Cortex of kidney (tissue), 1 donor: ENCODE measurements at places on chromosomes 5 and 9.

- no peak for DNase-seq
These were observed 436.3 kb upstream of the PAPPA start for GRCh38 chr9:115717298-115717697.

DNA sequence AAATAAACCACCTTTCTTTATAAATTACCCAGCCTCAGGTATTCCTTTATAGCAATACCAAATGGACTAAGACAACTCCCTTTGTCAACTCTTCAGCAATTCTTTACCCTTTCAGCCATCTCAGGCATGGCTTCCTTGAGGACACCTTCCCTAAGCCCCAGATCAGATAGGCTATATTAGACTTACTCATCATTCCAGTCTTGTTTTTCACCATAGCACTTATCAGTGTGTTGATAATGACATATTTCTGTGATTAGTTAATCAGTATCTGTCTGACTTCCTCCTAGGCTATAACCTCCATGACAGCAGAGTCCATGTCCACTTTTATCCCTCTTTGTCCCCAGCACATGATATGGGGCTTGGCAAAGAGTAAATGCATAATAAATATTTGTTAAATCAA is 238.1 kb downstream of the ACTL7B start:
- DNase-seq: no peak

DNA sequence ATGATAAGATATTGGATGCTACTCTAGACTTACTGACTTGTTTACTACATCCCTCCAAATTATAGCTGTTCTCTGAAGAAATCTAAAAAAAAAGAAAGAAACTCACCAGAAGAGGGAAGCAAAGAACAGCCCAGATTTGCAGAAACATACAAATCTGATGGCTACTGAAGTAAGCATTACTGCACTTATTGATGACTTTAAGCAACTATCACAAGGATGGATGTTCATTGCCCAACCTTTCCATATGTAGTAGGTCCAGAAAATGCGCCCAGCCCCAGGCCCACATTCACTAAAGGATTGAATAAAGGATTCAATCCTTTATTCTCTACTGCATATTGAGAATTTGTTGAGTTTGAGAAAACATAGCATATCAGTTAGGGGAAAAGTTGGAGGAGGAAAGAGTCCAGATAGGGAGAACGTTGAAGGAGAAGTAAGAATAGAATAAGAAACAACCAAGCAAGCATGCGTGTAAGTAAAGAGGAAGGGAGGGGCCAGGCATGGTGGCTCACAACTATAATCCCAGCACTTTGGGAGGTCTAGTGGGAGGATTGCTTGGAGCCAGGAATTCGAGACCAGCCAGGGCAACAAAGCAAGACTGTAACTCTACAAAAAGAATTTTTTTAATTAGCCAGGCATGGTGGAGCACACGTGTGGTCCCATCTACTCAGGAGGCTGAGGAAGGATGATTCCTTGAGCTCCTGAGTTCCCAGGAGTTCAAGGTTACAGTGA is 33.8 kb upstream of the DTWD2 start:
- no peak for DNase-seq

- DNase-seq: no peak
These were observed 44.1 kb upstream of the STXBP1 start for GRCh38 chr9:127567730-127568617.

DNA sequence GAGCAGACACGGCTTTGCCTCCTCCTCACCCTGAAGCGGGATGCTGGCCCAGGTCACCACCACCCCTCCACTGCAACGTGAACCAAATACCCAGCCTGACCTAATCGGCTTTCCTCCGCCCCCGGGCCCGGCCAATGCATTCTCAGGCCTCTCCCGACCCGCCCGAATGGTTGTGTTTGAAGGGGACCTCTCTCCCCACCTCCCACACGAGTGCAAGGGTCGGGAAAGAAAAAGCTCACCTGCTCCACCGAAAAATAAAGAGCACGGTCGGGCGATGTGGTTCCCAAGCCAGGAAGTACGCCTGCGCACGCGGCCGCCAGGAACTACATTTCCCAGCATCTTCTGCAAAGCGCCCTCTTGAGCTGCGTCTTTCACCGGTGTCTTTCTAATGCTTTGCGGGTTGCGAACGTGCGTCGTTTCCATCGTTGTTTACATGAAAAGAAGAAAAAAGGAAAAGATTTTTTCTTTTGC is at the start of gene ZNF883:
ZNF883 (minus strand) TSS at position 282 of the 471 bp plus-strand sequence.
- no peak for DNase-seq

GRCh38 chr9:77649109-77649812 is 1.1 kb upstream of the GNA14 start:
- no peak for DNase-seq

DNA sequence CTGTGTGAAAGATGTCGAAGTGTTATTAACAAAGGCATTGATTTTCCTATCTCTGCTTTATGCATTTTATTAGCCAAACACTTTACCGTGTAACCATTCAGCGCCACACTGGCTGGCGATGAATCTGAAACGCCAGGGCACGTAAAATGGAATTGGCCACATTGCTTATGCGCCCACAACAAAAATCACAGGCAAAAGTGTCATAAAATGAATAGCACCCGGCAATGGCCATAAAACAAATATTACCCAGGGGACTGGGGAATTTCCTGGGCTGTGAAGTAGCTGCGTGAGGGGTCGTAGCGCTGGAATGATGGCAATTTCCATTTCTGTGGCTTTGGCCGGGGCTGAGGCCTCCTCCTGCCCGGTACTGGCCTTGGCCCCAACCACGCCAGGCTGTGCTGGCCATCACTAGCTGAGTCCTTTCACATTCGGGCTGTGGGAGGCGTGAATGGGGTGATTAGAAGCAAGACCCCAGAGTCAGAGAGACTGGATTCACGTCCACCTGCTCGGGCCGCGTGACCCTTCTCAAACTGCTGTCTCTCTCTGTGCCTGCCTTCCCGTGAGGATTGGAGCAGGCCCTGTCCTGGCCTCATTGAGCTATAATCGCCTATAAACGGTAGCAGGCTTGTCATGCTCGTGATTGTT is 254.5 kb downstream of the PBX3 start:
- no peak for DNase-seq

- DNase-seq: no peak
These were observed 32.7 kb upstream of the GNE start for GRCh38 chr9:36290996-36291395.

DNA sequence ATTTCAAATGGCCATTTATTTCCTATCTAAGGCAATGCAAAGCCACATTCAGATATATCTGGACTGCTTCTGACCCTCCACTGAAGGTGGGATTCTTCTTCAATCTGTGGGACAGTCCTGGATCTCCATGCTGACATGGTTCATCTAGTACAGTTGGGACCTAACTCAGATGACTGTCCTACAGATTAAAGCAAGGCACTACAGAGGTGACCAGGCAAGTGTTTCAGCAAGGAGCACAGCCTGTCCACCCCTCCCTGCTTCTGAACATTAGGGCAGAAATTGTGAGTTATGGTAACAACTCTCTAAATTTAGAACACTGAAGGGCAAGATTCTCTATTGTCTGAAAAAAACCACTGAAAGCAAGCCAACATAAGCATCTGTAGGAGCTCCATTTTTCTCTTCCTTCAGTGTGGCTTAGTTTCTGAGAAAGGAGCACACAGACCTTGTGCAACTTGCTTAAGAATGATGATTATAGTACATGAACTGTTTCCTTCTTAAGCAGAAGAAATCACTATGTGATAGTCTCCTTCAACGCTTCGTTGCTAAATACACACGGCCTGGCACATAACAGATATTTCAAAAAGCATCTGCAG is 62.9 kb upstream of the BARX1 start:
- no peak for DNase-seq

GRCh38 chr5:52983731-52984636 is 5.2 kb upstream of the ITGA2 start:
- DNase-seq: no peak

DNA sequence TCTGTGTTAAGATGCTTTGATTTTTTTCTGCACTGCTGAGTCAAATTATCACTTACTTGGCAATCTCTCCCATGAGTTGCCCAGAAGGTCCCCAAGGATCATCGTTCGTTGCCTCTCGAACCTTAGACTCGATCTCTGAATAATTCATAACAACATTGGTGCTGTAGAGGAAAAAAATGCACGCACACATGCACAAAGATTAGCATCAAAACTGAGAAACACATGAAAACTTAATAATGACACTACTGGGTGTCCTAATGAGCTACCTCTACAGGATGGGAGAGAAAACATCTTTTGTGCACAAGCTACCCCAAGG is 41.6 kb downstream of the CLINT1 start:
- no peak for DNase-seq

DNA sequence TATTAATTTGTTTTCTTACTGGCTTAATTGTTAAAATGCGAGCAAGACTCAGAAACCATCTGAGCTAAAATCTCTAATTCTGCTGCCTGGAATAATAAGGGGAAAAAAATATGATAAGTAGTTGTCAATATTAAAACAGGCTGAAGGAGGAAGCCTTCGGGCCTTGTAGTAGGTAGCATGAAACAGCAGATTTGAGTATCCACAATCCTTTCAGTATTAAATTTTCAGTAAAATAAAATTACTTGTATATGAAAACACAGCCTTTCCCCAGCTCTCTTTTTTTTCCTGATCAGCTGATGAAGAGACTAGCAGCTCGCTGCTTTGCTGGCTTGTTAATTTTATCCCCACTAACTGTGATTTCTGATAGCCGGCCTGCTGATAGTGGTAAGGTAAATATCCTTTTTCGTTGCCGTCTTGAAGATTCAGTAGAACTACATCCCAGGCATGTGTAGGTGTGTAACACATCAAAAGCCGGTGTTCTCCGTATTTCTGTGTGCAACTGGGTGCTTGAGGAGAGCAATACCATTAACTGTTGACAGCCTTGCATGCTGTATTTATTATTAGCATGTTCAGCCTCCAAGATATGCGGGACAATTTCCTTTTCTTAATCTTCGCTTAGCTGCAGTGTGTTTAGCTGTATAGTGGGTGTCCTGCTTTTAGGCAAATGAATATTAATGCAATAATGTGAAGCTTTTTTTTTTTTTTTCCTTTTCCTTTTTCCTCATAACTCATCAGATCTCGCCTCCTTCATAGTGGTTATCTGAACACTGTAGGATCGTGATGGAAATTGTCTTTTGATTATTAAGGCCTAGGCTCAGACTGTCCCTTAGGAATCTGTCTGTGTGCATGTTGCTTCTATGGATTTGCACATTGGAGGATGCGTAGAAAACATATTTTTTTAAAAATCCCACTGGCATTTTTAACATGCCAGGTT is 144.6 kb downstream of the SMARCA2 start:
- no peak for DNase-seq

DNA sequence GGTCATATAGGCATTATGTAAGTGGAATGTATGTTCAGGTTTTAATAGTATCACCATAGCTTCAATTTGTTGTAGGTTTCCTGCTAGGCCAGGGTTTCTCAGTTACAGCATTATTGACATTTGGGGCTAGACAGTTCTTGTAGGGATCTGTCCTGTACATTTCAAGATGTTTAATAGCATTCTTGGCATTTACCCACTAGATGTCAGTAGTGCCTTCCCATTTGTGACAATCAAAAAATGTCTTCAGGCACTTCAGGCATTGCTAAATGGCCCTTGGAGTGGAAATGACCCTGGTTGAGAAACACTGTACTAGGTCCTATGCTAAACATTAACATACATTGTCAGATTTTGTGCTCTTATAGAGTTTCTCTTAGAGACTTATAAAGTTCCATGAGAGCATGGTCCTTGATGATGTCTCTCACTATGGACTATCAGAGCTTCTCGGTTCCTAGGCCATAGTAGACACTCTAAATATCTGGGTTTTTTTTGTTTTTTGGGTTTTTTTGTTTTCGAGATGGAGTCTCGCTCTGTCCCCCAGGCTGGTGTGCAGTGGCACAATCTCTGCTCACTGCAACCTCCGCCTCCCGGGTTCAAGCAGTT is 1.4 kb downstream of the KIF20A start:
- no peak for DNase-seq

DNA sequence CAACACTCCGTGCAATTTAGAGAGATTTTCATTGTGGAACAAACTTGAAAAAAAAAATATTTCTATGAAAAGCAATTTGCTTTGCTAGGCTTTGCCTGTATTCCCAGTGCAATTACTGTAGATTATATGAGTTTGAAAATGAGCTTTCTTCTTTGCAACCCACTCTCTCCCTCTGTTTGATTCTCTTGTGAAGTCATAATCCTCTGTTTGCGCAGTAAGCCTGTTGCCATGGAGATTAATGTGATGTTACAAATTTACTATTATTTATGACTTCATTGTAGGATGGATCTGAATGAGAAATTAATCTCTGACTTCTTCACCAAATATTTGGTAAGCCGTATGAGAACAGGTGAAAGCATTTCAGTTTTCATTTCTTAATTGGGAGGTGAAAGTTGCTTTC is 320.3 kb downstream of the SPATA31D1 start:
- no peak for DNase-seq
